ENCODE measurements at places on chromosomes 1 and 21.
A peak's percentile ranks its signal among the peaks of the same experiment; 100 is the strongest.

GRCh38 chr1:164369698-164370365, 189.2 kb upstream of the PBX1 start:
- DNase-seq: no peak

- DNase-seq: no peak
Observed at GRCh38 chr1:160761046-160761445, 22.0 kb downstream of the SLAMF7 start.

DNA sequence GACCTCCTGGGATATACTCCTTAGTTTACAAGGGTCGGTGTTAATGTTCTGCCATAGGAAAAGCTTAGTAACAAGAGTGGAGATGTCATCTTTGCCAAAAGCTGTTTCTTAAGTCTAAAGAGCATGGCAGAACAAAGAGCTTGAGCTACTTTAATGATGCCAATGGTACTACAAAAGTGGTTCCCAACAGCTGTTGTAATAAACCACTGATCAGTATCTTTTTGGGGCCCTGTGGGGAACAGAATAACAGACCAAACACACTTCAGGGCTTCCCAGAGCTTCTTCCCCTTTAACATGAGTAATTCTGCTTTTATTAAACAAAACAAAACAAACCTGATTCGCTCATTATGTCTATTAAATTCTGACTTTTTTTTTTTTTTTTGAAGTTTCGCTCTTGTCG, 116.3 kb downstream of the NCAM2 start:
- no peak for DNase-seq

- DNase-seq: no peak
Observed at GRCh38 chr1:25685938-25686665, 69.5 kb downstream of the MAN1C1 start.

GRCh38 chr1:17258116-17258757, 9.3 kb downstream of the PADI3 start:
- no peak for DNase-seq

GRCh38 chr1:7984811-7985210, 23.3 kb downstream of the PARK7 start:
- no peak for DNase-seq

GRCh38 chr1:6073480-6074053, 27.9 kb downstream of the KCNAB2 start:
- DNase-seq: no peak

DNA sequence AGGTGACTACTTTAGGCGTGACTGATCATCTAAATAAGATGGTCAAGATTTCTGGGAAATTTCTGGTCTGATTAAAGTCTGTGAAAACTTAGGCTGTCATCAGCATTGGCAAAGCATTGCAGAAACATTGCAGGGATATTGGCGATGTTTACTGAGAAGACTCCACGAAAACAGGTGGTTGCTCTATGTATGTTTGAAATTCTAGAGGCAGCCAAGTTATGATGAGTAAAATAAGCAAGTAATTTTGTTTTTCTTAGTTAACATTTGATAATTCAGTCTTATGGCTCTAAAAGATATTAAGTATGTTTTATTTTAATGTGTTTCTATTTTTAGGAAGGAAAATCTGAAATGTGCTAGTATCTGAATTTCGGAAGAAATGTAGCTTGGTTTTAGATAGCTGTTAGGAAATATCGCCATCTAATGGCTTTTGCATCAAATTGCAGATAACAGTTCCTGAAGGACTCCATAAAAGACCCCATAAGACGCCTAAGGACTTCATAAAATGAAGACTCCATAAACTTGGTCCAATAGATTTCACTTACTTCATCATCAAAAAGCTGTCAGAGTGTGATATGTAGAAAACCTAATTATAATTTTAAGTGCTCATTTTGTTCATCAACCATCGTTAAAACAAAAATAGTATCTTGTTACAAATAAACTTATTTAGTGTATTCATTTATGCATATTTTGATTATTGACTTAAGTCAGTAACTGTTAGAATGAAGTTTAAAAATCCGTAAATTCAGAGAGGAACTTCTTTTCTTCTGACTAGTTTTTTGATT, 344.6 kb downstream of the RYR2 start:
- peak; percentile 11 for DNase-seq

- no peak for DNase-seq
Observed at GRCh38 chr1:151315565-151316235, 11.5 kb downstream of the PI4KB start.

- no peak for DNase-seq
Observed at GRCh38 chr1:242146652-242147051, 147.8 kb upstream of the MAP1LC3C start.

GRCh38 chr21:25424048-25424447, 183.2 kb downstream of the MRPL39 start:
- no peak for DNase-seq

DNA sequence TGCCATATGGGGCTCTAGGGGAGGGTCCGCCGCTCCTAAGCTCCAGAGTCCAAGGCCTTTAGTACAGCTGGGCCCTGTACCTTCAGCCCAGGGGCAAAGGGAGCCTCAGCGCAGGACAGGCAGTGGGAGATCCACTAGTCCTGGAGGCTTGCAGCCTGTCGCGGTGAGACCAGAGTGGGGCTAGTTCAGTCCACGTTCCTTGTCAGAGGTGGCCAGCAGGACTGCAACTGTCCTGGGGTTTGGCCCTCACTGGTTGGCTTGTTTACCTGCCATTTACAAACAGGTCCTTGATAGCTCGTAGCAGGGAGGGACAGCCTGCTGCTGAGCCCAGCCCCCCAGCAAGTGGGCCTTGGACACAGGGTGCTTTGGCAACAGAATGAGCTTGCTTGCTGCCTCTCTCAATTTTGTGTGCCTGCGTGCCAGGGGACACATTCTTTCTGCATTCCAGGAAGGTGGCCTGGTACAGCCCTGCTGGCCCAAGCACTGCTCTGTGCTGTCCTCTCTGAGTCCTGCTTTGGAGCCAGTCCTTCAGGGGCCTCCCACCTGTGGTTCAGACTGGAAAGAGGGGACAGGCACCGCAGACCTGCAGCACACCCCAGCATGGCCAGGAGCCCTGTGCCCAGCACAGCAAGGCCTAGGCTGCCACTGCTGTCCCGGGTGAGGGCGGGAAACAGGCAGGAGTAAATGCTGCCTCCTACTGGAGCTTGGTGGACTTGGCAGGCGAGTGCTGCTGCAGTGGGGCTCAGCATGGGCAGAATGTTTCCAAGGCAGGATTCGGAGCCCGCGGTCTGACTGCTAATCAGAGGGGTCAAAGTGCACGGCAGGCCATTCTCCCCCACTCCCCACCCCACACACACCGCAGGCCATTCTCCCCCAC, 15.2 kb downstream of the H6PD start:
- DNase-seq: peak; percentile 53

GRCh38 chr1:229557200-229557850, 1.2 kb downstream of the ABCB10 start:
- DNase-seq: peak; percentile 56

DNA sequence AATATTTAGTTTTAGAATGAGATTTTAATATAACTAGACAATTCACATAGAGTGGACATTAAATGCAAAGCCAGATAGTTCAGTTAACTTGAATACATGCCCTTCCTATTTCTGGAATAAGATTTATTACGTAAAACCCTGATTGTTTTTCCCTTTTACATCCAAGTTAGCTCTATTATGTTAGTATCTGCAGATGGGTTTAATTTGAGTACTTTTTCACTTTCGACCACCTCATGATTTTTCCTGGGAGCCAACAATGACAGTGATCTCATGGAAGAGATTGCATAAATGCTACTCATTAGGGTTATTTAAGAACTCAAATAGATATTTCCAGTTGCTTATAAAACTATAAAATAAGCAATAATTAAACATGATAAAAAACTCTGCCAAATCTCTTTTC, 199.4 kb upstream of the PTGFR start:
- DNase-seq: no peak

DNA sequence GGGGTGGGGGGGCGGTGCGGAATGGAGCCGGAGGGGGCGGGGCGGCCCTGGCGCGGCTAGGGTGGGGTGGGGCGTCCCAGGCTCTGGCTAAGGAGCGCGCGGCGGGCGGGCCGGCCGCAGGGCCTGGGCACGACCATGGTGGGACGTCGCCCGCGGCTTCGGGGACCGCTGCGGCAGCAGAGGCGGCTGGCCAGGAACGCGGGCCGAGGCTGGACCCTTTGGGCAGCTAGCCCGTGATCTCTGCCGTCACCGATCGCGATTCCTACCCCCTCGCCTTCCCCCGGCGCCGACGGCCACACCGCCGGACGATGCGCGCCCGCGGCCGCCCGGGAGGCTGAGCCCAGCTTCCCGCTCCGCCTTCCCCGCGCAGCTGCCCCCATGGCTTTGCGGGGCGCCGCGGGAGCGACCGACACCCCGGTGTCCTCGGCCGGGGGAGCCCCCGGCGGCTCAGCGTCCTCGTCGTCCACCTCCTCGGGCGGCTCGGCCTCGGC, at the start of gene MAP3K21:
Gene MAP3K21, plus strand, starts transcription at position 74 of the 491 bp plus-strand sequence. Its CDS starts 305 bp downstream, at position 379.
- no peak for DNase-seq

GRCh38 chr21:43295066-43295958, 126.5 kb downstream of the CRYAA start:
- no peak for DNase-seq

- no peak for DNase-seq
Observed at GRCh38 chr1:23867542-23867894, 572 bp downstream of the FUCA1 start.

DNA sequence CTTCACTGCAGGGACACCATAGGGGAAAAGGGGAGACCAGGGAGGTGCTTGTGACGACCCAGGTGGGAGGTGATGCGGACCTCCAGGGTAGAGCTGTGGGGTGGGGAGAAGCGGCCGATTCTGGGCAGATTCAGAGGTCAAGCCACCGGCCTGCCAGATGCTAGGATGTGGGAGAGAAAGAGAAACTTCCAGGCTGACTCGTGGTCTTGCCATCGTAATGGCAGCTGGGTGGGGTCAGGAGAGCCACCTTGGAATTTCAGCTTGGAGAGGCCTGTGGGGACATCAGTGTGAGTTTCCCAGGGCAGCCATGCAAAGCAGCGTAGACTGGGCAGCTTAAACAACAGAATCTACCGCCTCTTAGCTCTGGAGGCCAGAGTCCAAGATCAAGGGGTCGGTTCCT, 258.0 kb upstream of the VAMP3 start:
- no peak for DNase-seq

- DNase-seq: no peak
Observed at GRCh38 chr1:216005916-216006315, 417.3 kb downstream of the USH2A start.

DNA sequence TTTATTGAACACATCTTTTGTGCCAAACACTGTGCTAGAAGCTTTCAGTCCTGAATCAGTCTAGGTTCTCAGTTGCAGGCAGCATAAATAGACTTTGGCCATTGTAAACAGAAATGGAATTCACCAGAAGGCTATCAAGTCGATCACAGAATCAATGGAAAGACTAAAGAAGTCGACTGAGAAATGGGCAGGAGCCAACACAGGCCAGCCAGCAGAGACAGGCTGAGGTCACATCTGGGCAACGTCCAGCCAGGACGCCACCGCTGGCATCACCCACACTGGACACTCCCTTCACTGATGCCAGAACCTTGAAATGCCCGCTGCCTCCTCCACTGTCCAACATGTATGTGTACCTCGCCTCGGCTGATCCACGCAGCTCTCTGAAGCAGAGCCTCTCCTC, 5.5 kb upstream of the CNTN2 start:
- DNase-seq: no peak

DNA sequence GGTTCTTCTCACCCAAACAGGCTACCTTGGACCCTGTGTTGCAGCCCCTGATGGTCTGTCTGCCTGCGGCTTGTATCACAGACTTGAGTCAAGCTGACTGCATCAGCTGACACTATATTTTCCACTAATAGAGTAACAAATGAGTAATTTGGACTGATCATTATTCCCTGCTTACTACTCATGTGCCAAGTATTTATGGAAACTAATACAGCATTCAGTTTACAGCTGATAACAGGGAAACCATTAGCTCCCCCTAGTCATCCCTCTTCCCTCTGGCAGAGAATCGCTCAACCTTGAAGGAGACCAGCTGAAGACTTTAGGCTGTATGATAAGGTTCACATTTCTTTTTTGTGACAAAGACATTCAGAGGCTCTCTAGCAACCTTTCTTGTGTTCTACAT, 116.6 kb upstream of the SYT6 start:
- no peak for DNase-seq

GRCh38 chr1:233005156-233005555, 54.7 kb downstream of the NTPCR start:
- no peak for DNase-seq

DNA sequence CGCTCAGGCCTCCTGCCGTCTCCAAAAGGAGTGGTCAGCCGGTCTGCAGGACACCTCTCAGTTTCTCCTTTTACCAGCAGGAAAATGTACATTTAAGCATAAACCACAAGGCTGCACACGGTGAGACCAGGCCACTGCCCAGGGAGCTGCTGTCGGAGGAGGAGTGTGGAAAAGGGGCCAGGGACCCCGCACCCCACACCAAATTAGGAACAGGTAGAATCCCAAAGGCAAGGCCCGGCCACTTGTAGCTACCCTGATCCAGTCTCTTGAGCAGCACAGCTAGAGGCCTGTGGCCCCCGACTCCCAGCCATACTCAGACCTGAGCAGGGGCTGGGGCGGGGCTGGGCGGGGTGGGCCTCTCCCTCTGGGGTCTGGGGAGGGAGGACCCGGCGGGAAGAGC, 78.0 kb downstream of the PIK3CD start:
- DNase-seq: no peak

- DNase-seq: no peak
Observed at GRCh38 chr1:206696812-206697585, 12.3 kb downstream of the MAPKAPK2 start.

GRCh38 chr1:59967780-59968179, 41.2 kb upstream of the CYP2J2 start:
- no peak for DNase-seq

DNA sequence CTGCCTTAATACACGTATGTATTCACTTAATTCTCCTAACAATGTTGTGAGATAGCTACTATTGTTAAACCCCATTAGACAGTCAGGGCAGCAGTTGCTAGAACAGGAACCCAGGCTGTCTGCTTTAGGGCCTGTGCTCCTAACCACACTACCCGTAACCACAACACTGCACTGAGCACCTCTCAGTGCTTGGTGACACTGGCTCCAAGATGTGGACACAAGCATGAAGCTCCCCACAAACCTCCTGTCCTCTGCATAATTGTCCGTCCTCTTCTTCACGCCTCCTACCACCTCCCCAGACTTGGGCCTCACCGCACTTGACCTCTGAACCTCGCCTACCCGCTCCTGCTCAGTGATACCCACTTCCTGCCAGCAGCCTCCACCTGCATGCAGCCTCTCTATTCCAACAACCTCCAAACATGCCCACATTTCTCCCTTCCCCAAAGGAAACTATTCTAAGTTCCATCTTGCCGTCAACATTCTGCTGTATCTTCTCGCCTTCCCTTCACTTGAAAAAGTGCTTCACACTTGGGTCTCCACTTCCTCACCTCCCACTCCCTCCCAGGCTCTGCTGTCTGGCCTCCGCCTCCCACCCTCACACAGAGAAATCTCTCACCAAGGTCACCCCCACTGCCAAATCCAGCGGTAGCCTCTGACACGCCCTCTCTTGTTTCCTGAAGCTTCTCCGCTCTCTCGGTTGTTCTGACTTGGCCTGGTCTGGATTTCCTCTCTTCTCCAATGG, 14.6 kb upstream of the AHDC1 start:
- DNase-seq: peak; percentile 46

DNA sequence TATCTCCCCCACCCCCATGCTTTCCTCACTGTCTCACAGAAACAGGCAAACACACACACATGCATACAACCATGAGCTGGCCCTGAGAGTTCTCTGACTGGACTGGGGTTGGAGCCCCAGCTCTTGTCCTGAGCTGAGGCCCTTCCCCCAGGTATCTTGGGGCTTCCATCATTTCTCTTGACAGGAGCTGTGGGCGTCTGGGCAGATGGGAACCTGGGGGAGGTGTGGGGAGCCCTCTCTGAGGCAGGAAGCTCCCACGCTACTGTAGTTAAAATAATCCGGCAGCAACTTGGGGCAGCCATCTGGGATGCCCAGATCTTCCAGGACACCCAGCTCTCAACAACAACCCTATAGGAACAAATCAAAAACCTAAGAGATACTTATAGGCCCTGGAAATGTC, 2.7 kb upstream of the KIF21B start:
- DNase-seq: no peak

Data from activated CD4-positive, alpha-beta T cell treated with anti-CD3 and anti-CD28 coated beads, Interleukin-2, Interleukin-6, amounts not matched to agents 100 ng/mL and 50 ng/mL, durations not matched to agents 16 hours and 8 hours (primary cell).